ENCODE measurements at places on chromosomes 16 and 17.

- DNase-seq: no peak
These were observed 124.5 kb upstream of the CIBAR2 start for GRCh38 chr16:85236818-85237150.

- DNase-seq: no peak
These were observed 360.6 kb upstream of the XYLT1 start for GRCh38 chr16:17831330-17831729.

- DNase-seq: no peak
These were observed 69.2 kb downstream of the PRKCB start for GRCh38 chr16:23905027-23905426.

- DNase-seq: no peak
These were observed 1.3 kb upstream of the ZACN start for GRCh38 chr17:76077584-76078110.

DNA sequence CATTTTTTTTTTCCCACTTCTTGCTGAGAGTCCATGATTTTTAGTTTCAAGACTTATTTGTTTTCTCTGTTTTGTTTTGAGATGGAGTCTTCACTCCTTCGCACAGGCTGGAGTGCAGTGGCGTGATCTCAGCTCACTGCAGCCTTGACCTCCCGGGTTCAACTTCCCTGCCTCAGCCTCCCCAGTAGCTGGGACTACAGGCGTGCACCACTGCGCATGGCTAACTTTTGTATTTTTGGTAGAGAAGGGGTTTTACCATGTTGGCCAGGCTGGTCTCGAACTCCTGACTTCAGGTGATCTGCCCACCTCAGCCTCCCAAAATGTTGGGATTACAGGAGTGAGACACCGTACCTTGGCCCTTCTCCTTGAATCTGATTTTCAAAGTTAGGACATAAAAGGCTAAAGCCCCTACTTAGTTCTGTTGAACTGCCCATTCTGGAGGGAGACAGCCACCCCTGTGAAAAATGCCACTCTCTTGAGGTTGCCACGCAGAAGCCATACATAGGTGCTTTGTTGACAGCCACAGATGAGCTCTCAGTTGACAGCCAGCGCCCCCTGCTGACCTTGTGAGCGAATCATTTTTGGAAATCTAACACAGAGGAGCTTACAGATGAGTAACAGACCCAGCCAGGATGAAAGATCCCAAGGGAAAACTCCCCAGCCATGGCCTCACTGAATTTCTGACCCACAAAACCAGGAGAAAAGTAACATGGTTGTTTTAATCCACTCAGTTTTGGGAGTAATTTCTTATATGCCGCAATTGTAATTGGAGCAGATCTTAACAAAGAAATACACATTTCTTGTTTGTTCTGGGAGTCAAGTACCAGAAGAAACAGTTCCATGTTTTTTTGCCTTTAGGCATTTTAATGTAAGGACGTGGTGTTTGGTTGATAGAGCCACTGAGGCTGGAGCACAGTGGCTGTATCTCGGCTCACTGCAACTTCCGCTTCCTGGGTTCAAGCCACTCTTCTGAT, 38.8 kb downstream of the PKD1L3 start:
- DNase-seq: peak; percentile 81

DNA sequence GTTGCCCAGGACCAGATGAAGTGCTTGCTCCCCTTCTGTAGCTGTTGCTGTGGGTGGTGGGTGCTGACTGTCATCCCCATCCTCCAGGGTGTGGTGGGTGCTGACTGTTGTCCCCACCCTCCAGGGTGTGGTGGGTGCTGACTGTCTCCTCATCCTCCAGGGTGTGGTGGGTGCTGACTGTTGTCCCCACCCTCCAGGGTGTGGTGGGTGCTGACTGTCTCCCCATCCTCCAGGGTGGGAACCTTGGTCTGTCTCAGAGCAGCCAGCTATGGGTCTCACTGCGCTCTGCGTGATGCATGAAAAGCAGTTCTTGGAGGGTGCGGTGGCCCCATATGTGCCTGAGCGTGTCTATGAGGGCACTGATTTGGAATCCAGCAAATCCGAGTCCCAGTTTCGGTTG, 163.8 kb downstream of the RPTOR start:
- DNase-seq: no peak

GRCh38 chr17:47744168-47745036, 11.4 kb downstream of the TBX21 start:
- DNase-seq: no peak

GRCh38 chr17:77343031-77343800, 202.4 kb downstream of the SEC14L1 start:
- DNase-seq: no peak

DNA sequence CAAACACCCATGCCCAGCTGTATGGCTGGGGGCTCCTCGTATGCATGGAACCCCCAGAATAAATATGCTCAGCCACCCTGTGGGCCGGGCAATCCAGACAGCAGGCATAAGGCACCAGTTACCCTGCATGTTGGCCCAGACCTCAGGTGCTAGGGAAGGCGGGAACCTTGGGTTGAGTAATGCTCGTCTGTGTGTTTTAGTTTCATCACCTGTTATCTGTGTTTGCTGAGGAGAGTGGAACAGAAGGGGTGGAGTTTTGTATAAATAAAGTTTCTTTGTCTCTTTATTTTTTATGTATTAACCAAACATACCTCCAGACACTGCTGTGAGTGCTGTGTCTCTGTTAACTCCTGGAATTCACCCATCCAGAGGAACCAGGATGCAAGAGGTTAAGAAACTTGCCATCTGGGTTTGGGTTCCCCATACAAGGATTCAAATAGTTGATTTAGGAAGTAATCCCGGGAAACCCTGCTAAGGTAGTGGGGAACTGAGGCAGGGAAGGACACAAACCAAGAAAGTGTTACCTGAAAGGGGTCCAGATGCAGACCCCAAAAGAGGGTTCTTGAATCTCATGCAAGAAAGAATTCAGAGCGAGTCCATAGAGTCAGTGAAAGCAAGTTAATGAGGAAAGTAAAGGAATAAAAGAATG, 37.4 kb upstream of the IL21R start:
- no peak for DNase-seq

- DNase-seq: no peak
These were observed 240.8 kb downstream of the KATNIP start for GRCh38 chr16:27790546-27791403.

DNA sequence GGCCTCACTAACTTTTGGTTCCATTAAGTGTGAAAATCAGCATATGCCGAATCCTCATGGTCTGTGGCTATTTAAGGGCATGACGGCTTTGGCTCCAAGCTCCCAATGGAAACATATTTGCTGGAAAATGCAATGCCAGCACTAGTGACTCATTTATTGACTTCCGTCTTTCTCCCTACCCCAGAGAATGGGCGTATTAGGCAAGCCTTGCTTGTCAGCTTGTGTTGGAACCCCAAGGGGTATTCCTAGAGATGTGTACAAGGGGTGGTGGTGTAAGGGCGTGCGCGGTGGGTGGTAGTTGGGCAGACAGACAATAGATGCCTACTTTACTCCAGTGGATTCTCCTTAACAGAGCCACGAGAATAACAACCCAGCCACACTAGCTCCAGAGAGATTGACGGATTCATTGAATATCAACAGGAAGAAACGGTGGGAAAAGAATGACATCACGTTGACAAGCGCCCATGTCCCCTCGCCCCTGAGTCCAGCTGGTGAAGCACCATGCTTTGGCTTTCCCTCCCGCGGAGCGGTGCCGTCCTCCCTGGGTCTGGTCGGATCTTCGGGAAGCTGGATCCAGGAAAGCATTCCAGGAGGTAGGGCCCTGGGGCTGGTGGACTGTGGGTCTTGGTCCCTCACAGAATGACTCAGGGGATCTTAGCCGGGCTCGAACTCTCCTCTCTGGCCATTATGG, 10.3 kb downstream of the CD300LB start:
- no peak for DNase-seq

DNA sequence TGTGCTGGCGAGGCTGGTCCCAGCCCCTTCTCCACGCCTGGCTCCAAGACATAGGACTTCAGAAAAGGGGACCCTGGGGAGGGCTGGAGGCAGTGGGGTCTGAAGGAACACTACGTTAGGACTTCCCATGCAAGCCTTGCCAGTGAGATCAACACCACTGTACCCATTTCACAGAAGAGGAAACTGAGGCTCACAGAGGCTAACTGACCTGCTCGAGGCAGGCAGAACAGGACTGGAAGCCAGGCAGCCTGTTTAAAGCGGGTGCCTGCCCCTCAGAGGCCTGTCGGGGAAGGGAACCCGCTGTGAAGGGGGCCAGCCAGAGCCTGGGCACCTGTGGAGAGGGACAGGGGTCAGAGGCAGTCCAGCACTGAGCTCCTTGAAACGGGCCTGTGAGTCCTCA, 32.3 kb downstream of the PEMT start:
- DNase-seq: no peak

DNA sequence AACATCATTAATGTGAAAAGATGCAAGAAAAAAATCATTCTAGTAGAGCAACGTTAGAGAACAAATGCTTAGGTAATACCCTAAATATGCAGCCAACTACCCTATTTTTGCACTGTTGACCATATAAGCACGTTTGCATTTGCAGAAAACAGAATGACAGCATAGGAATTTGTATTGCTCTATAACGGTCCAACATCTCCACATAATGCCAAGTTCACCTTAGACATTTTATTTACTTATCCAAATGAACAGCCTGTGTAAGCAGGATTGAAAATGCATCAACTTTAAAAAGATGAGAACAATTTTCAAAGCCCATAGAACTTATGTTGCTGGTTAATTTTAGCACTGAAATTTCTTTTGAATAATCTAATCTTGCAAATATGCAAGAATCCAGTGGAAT, 19.1 kb upstream of the RSL1D1 start:
- no peak for DNase-seq
